Lung (tissue), 17 donors: ENCODE measurements at places on chromosomes 16 and 17. TPM values are rescaled to one million over a fixed set of nuclear protein-coding genes. Genes with fewer than 3 reads are reported as not detected.
A peak's percentile ranks its signal among the peaks of the same experiment; 100 is the strongest.

DNA sequence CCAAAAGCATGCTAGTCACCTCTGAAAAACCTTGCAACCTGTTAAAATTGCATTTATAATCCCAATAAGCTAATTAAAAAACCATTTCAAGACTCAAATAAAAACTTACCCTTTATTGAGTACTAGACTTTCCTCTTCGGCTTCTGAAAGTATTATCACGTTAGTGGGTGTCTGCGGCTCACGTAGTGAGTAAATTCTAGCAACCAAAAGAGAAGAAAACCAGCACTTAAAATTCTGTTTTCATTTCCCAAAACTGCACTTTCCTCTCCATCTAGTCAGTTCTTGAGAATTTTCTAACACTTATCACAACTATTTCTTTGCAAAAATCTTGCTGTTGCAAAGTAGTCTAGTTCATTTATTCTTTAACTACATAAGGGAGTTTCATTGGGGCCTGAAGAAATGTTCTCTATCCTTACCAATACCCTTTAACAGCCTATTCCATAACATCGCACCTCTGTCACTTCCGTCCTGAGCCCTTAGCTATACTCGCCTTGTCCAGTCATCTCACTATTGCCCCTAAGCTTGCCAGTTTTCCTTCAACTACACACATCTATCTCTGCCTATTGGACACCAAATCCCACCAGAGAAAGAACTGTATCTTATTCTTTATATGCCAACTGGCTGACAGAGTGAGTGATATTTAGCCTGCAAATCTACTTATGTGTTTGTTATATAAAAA is 8.7 kb downstream of the NUP88 start:
- no peak overlapping the region for H3K4me3 ChIP-seq
- no peaks in the 10 kb centered on the region for H3K4me1 ChIP-seq
- no peak for DNase-seq
- H3K27me3 ChIP-seq: no peaks in the 10 kb centered on the region

- no peaks in the 10 kb centered on the region for H3K4me1 ChIP-seq
- no peak overlapping the region for H3K4me3 ChIP-seq
- H3K27me3 ChIP-seq: no peaks in the 10 kb centered on the region
- H3K27ac ChIP-seq: no peak overlapping the region
- peak; percentile 11 for DNase-seq
- no peaks in the 10 kb centered on the region for H3K36me3 ChIP-seq
These were observed 83.9 kb downstream of the SOX9 start for GRCh38 chr17:72204742-72205141.

The CYB561 gene
- polyA plus RNA-seq: 49.2 TPM

GRCh38 chr17:41620583-41621434 is 3.6 kb downstream of the KRT17 start:
- no peak overlapping the region for H3K4me3 ChIP-seq
- DNase-seq: peak; percentile 9
- no peaks in the 10 kb centered on the region for H3K36me3 ChIP-seq
- H3K4me1 ChIP-seq: no peaks in the 10 kb centered on the region
- no peaks in the 10 kb centered on the region for H3K27me3 ChIP-seq

GRCh38 chr17:15918661-15919259 is 26.2 kb upstream of the ADORA2B start:
- H3K4me3 ChIP-seq: no peak overlapping the region
- H3K27me3 ChIP-seq: no peaks in the 10 kb centered on the region
